ENCODE measurements at places on chromosomes 1 and 21.

GRCh38 chr1:46488343-46489168 lies 1.1 kb upstream of the DMBX1 start:
- DNase-seq = no peak

GRCh38 chr1:173301507-173301906 lies 94.4 kb upstream of the TNFSF4 start:
- DNase-seq = no peak

GRCh38 chr1:115975569-115976061 lies 698 bp upstream of the SLC22A15 start:
- DNase-seq = no peak

GRCh38 chr1:187396226-187396625 lies 567.5 kb downstream of the PLA2G4A start:
- peak; percentile 64 for DNase-seq

GRCh38 chr1:227372726-227373130 lies 54.4 kb upstream of the CDC42BPA start:
- DNase-seq = no peak

DNA sequence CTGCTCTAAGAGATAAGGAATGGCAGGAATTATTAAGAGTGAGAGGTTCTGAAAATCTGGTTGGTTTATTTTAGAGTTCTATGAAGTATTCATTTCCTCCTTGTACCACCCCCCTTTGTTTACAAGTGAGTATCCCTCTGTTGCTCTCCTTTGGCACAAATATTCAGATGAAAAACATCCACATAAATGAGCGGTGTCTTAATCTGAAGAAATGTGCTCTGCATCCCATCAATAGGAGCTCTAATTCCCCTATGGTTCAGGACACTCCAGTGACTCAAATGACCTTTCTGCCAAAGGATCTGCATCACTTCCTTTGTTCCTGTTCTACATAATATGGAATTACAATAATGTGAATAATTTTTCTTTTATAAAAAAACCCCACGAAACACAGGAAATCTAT lies 16.6 kb downstream of the DDAH1 start:
- no peak for DNase-seq

DNA sequence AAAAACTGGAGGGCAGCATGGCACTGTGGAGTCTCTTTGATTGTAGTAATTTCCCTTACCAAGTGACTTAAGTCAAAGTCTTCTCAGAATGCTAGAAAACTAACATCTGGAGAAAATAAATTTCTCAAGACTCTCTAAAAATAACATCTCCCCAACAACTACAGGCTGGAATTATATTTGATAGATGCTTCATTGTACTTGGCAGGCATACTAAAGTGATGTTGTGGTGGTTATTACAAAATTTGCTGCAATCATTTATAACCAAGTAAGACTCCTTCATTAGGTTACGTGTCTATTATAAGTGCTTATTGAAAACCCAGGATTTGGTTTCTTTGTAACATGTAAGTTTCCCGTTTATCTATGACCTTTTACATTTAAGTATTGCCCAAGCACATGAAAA lies 132.9 kb upstream of the NRIP1 start:
- no peak for DNase-seq

DNA sequence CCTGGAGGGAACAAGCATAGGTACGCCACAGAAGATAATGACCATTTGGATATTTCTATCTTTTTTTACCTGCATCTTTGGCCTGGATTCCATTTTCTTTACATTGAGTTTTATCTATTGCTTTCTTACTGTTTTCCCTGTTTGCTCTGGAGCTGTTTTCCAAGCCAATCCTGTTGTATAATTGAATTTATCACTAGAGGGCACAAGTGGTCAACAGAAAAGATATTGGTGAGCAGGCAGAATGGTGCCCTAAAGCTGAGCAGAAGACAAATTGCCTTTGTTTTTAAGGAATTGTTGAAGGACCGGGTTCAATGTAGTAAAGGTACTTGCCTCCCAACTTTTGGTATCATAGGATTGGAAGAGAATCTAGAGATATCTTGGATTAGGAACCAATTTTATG lies 152.8 kb downstream of the PPP1R12B start:
- peak; percentile 58 for DNase-seq

GRCh38 chr21:14271053-14271452 lies 55.1 kb downstream of the RBM11 start:
- DNase-seq = peak; percentile 65

- no peak for DNase-seq
These were observed 84.3 kb downstream of the COL11A1 start for GRCh38 chr1:103024051-103024450.

DNA sequence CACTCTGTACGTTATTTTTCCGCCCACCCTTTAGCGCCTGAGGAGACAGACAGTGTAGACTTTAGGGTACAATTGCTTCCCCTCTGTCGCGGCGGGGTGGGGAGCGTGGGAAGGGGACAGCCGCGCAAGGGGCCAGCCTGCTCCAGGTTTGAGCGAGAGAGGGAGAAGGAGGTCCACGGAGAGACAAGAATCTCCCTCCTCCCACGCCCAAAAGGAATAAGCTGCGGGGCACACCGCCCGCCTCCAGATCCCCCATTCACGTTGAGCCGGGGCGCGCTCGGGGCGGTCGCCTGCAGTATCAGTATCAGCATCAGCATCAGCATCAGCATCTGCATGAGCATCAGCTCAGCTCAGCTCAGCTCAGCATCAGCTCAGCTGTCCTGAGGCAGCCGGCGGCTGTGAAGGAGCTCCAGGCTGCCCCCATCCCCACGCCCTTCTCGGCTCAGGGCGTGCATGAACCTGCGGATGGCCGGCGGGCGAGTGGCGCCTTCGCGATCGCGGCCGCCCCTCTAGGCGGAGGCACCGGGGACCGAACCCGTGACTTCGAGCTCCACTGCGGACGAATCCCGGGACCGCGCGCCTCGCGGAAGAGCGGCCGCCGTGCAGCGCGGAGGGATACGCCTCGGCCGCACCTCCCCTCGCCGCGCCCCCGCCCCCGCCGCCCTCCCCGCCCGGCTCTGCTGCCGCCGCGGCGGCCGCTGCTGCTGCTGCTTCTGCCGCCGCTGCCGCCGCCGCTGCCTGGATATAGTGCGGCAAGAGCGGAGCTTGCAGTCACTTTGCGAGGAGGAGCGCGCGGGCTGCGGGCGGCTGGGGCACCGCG lies at the start of gene NCAM2:
Gene NCAM2 (plus strand): TSS at position 774 of the 820 bp plus-strand sequence.
- DNase-seq = peak; percentile 90

DNA sequence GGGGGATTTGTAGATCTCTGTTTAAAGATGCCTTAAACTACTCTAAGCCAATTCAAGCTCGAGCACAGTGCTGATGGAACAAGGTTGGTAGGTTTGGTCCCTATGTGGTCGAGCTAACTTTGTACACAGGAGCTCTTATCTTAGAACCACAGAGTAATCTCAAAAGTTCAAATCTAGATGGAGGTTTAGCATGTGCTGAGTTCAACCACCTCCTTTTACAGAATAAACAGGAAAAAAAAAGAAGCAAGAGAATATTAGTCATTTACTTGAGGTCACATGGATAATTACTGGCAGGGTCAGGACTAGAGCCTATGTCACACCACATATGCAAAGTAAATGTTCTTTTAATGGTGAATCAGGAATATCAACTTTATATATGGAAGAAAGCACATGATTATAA lies 86.2 kb downstream of the DTL start:
- DNase-seq = no peak

DNA sequence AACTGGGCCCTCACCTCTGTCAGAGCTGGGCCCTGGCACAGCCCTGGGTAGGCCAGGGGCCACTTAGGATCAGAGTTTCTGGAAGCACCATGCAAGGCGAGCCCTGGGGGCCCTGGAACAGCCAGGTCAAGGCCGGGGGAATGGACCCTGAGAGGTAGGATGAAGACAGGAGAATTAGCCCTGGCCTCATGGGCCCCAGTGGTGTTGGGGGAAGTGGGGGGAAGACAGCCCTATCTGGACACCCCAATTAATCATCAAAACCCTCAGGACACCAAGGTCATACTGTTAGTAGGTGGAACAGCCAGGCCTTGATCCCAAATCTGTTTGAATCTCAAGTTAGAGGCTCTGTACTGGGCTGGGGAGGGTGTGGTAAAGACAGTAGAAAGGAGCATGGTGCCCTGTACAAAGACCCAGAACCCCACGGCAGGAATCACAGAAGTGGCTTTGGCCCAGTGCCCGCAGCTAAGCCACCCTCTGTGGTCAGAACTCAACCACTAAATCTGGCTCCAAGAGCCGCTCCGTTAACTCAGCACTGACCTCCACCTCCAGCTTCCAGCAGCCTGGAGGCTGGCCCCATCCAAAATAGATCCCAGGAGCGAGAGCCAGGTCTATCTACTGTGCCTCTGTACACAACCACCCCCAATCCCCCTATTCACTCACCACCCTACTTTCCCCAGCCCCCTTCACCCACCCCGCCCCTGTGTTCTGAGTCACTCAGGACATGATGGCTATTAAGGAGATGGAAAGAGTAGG lies 14.0 kb upstream of the TRIM63 start:
- DNase-seq = no peak

- no peak for DNase-seq
These were observed 190.4 kb downstream of the MIS18A start for GRCh38 chr21:32088471-32088870.

DNA sequence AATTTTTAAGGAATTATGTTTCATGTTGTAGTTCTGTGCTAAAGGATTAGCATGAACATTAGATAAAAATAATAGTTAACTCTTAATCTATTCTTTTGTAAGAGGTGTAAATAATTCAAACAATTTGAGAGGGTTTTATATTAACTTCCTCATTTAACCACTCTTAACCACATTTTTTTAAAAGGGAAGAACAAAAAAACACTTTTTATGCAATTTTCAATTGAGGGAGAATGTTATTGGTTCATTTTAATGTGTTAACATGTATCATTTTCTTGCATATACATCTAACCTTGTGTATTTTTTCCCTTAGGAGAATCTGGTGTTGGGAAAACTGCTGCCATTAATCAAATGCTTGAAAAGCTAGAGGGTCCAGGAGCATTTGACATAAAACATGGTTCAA lies 169.0 kb downstream of the LBR start:
- DNase-seq = no peak

- no peak for DNase-seq
These were observed 23.8 kb downstream of the GLMN start for GRCh38 chr1:92274939-92275338.

- no peak for DNase-seq
These were observed 67.1 kb downstream of the MAN1C1 start for GRCh38 chr1:25683731-25684130.

GRCh38 chr1:227828786-227829185 lies 13.3 kb downstream of the PRSS38 start:
- DNase-seq = no peak

DNA sequence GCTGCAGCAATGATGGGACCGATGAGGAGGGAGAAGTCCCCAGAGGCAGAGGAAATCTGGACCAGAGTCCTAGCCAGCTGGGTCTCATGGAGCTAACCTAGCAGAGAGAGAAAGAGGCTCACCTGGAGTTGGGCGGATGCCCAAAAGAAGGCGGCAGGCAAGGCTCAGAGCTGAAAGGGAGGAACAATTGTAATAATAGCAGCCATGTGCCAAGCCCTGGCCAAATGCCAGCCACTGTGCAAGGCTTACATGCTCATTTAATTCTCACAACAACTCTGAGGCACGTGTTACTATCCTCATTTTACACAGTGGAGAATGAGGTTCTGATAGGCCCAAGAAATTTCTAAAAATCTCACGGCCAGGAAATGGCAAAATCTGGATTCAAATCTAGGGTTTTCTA lies 50.0 kb upstream of the ZNF648 start:
- DNase-seq = no peak

DNA sequence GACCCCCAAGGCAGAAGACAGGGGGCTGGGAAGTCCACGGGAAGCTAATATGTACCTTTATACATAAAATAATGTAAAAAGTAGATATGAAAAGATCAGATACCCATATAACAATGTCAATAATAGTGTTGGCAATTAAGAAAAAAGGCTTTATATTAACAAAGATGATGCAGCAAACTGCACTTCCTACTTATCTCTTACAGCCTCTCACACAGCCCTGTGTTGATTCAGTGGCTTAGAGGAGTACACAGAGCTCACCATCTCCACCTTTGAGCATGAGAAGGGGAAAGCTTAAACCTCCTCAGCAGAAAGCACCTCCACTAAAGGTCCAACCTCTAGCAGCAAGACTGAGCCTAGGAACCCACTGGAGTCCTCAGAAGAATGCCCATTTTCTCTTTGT lies 7.2 kb upstream of the VSIG8 start:
- DNase-seq = no peak

DNA sequence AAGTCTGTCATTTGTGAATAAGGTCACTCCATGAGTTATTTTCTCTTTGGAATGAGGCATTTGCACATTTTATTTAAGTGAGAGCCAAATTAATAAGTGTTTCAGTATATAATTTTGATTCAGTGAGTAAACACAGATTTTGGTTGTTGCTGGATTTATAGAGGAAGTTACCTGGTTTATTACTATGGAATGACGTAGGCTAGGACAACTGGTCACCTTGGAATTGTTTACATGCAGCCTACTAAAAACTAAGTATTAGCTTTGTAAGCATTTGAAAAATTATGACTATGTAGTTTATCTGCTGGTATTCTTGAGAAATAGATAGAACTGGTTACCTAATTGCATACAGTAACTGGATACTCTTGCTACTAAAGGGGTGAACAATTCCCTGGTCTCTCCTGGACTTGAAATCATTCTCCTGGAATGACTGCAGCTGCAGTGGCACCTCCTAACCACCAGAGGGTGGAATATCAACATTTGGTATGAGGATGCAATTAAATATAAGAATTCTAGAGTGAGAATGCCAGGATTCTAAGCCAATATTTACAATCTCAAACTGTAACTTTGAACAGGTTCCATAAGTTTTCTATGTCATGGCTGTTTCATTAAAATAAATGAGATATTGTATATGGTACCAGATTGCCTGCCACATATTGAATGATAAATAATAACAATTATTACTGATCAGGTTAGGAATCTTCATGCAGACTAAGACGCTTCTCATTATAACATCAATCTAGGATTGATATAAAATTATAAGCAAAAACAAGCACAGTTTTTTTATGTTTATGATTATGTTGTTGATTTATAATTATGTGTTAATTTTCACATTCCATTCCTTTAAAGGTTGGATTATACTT lies 3.5 kb upstream of the KRTAP27-1 start:
- DNase-seq = peak; percentile 59

GRCh38 chr1:13700521-13701270 lies 708 bp downstream of the PRDM2 start:
- DNase-seq = peak; percentile 31

GRCh38 chr1:220275430-220275829 lies 3.2 kb upstream of the RAB3GAP2 start:
- DNase-seq = no peak

All from mesendoderm (in vitro differentiated cells).